ENCODE measurements at places on chromosomes 6 and 20.

DNA sequence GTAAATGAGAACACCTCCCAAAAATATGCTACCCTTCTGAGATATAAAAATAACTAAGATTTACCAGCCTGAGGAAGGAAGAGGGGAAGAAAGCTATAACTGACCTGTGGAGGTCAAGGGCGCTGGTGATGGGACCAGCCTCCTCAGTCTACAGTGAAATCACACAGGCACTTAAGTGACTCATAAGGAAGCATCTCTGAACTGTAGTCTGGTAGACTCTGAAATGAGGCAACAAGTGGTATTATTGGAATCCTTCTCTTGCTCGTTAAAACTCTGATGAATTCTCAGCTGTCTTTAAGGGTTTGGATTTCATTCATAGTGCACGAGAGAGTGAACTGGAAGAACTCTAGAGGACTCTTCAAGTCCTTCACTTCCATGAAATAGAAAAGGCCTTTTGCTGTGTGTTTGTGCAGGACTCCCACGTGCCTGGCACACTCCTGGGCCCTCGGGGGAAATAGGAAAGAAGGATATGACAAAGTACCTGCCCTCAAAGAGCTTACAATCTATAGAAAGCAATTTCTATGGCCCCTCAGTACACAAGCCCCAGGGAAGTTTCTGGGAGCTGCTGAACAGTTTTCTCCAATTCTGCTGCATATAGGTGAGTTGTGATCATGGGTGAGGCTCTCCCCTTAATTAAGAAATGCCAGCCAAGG, 231.8 kb upstream of the RREB1 start:
- no peak for DNase-seq

DNA sequence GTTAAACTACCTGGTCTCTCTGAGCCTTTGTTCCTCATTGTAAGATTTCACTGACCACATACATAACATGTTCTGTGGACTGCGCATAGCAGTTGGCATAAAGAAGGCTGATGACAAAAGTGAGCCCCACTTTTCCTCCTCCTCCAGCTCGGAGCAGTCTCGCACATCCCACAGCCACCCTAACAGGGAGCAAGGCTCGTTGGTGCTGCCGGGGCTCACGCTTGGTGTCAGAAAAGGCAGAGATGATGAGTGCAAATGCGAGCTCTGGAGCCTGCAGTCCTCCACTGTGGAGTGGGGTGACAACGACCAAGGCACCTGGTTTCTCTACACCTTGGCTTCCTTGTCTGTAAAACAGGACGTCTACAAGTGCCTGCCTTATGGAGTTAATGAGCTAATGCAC, 9.7 kb downstream of the TGM3 start:
- no peak for DNase-seq

DNA sequence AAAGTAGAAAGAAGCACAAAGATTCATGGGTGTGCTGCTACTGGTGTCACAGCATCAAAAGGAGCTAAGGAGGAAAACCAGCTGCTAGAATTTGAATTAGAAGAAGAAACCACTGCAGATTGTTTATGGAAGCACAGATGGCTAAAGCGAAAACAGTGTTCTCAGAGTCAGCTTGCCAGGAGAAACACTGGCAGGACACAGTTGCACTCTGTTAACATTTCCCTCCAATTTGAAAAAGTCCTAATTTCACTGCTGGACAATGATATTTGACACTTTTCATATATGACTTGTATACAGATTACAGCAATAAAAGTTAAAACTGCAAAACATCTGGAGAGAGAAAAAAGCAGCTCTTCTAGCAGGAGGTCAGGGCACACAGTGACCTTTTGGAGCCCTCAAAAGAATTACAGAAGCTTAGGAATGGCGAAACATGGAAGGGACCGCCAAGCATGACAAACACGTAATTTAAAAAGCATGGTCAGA, 314.5 kb downstream of the COL12A1 start:
- DNase-seq, result no peak

DNA sequence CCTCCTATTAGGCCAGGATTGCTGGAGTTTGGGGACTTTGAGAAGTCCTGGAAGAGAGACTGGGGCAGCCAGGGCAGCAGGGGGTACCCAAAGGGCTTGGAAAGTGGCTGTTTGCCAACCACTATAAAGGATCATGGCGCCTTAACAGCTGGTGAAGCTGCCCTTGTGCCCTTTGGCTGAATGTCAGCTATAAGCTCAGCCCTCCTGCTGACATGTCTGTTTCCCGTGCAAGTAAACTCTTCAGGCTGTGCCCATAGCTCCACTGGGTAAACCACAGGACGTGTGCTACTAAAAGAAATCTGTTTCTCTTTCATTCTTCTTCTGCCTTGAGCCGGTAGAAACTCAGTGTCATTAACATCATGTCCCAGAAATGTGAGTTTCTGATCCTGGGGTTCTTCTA, 97.3 kb downstream of the CAP2 start:
- no peak for DNase-seq

DNA sequence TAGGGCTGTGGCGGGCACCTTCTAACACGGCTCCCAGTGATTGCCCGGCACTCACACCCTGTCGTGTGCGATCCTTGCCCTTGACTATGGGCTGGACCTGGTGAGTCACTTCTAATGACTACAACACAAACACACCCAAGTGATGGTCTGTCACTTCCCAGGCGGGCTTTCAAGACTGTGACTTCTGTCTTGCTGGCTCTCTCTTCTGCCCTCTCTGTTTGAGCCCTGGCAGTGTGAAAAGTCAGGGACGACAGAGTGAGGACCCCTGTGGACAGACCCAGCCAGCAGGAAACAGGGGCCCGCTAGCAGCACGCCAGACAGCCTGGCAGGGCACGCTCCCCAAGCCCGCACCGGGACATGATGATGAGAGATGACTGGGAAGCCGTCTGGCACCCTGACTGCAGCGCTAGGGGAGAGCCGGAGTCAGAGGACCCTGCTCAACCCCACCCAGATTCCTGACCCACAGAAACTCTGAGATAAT, 43.0 kb downstream of the KIF16B start:
- DNase-seq, result no peak

- DNase-seq, result no peak
Observed at GRCh38 chr6:56904068-56904467, 50.8 kb upstream of the BEND6 start.

DNA sequence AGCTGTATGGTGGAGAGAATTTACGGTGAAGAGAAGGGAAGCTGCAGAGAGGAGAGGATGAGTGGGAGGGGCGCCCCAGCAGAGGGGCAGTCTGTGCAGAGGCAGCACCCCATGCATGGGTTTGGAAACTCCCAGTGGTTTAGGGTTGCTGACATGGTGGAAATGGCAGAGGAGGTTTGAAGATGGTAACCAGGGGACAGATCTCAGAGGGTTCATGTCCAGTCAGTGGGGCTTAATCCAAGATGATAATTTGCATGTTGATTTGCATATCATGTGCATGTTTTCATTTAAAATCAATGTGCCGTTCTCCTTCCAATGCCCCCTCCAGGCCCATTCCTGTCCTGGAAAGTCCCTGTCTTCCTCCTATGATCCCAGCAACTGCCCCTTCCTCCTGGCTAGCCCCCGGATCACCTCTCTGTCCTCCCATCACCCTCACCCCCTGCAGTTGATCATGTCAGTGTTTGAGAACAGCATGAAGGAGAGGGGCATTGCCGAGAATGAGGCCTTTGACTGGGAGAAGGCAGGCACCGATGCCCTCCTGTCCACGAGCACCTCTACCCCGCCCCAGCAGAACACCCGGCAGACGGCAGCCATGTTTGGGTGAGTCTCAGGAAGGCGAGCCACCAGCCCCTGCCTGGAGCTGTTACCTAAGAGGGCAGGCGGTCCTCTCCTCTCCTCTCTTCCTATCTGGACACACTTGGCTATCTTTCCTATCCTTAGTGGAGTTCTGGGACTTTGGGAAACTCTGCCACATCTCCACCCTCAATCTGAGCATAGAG, 14.3 kb downstream of the TTBK1 start:
- DNase-seq, result no peak

DNA sequence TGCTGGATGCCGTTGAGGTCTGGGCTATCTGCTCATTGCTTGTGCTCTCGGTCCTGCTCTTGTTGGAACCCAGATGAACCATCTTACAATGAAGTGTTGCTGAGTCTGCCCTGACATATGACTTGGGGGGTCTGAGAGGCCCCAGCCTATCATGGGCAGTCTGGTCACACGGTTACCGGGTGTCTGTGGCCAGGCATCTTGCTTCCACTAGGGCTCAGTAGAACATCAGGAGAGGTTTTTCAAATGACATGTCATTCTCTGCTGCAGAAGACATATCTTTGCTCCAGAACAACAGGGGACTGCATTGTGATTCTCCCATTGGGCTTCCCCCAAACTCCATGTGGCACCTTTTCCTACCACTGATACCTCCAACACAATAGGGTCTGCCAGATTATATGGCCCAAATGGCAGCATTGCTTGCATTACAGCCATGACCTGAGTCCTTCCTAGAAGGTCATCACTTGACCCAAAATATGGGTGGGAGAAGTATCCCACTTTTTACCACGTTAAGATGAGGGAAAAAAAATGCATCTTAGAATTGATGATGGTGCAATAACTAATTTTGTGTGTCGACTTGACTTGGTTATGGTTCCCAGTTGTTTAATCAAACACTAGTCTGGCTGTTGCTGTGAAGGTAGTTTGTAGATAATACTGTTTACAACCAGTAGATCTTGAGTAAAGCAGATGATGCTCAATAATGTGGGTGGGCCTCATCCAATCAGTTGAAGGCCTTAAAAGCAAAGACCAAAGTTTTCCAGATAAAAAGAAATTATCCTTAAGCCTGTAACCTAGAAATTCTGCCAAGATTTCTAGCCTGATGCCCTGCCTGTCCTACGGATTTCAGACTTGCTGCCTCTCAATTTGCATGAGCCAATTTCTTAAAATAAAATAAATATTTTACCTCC, 241.0 kb downstream of the QKI start:
- no peak for DNase-seq

GRCh38 chr20:41370176-41370575, 3.6 kb upstream of the EMILIN3 start:
- no peak for DNase-seq

GRCh38 chr6:135087403-135087802, 32.8 kb upstream of the HBS1L start:
- DNase-seq, result no peak

DNA sequence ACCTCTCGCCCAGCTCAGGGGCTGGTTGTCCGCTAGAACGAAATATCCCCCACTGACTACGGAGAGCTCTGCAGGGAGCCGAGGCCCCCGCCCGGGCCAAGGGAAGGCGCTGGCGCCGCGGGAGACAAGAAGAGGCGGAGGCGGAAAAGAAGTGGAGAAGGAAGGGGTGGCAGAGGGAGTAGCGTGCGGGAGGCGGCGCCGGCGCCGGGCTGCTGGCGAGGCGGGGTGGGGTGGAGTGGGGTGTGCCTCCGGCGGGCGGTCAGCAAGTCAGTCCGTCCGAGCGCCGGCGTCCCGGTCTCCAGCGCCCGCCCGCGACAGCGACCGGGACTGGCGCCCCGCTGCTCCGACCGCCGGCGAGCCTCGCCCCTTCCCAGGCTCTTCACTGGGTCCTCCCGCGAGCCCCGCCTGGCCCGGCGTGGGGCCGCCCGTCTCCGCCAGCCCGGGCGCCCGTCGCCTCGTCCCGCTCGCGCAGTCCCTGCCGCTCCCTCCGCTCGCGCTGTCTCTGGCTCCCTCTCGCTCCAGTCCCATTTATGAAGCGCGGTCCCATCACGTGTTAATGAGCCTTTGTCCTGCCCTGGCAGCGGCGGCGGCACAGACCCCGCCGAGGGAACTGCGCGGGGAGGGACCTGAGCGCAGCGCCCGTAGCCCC, at the start of gene CNR1:
Gene CNR1, minus strand, starts transcription at position 504 of the 649 bp plus-strand sequence. CDS start 21,073 bp downstream, outside the sequence.
- no peak for DNase-seq

GRCh38 chr6:13484138-13484708, 3.2 kb downstream of the GFOD1 start:
- DNase-seq, result no peak

GRCh38 chr6:99341862-99342455, 7.5 kb downstream of the FAXC start:
- no peak for DNase-seq

DNA sequence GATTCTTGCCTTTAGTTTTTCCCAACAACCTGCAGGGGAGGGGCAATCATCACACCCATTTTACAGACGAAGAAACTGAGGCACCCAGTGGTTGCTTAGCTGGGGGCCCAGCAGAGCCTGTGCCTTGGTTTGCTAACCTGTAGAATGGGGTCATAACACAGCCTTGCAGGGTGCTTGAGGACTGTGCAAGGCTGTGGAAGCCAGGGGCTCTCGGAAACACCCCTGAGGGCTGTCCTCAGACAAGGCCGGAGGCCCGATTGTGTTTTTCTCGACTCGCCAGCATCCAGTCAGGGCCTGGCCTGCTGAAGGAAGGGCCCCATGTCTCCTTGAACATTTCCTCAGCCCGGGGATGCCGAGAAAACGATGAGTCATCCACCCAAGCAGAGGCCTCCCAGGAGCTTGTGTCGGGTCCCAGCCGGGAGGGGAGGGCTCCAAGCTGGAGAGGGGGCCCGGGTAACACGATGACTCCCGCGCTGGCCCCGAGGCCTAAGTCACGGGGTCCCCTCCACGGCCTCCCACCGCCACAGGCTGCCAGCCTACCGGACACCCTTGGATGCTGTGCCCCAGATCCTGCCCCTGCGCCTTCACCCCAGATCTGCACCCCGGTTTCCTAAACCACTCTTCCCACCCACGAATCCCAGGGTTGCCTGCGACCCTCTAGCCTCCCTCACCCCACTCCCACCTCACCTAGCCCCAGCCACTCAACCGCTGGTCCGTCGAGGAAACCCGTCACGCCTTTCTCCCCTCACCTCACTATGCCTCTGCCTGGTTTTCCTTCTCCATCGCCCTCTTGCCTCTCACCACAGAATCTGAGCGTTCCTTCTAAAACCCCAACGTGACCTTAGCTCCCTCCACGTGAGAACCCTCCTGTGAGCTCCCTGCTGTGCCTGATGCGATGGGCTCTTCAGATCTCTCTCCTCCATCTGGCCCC, 10.6 kb downstream of the NOL4L start:
- no peak for DNase-seq

DNA sequence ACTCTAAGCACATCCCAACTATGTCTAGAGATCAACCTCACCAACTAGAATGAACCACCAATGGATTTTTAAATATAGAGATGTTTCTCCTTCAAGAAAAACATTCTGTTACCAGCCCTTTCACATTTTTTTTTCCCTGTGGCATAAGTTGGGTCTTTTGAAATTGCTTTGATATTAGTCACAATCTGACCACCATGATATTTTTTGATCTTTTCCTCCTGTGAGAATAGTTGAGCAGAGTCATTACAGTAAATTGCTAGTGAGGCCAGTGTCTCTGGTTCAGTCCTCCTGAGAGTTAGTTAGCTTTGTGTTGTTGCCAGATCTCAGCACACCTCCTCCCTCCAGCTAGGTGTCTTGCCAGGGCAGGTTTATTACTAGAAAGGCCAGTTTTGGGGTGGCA, 79.7 kb upstream of the MYLIP start:
- DNase-seq, result no peak

GRCh38 chr6:3347247-3347646, 88.5 kb downstream of the PSMG4 start:
- no peak for DNase-seq

DNA sequence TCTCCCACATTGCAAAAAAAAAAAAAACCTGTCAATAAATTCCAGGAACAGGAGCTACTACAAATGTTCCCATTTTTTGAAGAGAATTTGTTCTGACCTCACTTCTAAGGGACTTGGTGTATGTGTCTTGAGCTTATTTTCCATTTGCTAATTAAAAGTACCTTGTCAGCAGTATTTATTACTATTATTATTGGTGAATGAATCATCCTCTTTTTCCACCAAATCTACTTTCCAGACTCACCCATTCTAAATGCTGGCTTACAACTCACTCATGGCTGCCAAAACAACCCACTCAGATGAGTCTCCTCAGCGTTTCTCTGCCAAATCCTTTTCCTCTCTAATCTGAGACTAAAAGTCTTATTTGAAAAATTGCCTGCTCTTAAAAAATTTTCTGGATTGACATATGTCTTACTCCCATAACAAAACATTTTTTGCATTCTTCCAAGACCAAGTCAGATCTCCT, 33.2 kb upstream of the TASP1 start:
- no peak for DNase-seq

- DNase-seq, result no peak
Observed at GRCh38 chr6:33414592-33415271, 3.2 kb downstream of the CUTA start.
